ENCODE measurements at places on chromosomes 3 and 15. TPM values are rescaled to one million over a fixed set of nuclear protein-coding genes. Genes with fewer than 3 reads are reported as not detected.

The EOMES gene
- not detected for total RNA-seq

DNA sequence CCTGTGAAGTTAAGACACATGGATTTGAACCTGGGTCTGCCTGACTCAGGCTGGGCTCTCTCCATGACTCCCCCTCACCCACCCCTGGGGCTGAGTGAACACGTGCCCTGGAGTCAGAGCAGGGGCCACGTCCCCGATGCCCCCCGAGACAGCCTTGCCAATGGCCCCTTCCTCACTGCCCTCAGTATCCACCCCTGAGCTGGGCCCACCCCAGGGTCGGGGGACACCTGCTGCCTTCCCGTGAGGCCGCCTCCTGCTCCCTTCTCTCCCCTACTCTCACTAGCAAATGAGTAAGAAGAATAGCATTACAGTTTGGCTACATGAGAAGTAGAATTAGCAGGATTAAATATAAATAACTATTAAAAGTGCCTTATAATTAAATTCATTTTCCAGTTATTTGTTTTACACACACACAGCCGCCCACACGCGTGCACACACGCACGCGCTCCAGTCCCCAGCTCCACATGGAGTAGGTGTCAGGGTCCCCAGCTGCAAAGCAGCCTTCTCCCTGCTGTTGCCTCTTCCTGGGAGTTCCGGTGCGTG is 117.4 kb upstream of the LINGO1 start:
- DNase-seq = no peak

DNA sequence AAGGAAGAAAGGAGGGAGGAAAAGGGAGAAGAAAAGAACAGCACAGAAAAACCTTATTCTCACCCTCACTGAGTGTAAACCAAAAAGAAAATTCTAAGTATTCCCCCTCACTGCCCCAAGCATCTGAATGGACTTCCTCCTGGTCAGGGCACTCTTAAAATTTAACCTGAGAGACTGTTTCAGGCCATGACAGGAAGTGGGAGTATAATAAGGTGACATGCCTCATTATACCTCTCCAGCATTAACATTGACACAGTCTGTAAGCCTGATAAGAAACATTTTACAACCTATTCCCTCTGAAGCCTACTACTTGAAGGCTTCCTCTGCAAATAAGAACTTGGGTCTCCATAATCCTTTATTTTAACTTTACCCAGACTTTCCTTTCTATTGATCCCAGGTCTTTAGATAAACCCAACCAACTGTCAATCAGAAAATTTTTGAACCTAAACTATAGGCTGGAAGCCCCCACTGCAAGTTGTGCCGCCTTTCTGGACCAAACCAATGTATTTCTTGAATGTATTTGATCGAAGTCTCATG is 41.7 kb downstream of the SLCO2A1 start:
- no peak for DNase-seq

DNA sequence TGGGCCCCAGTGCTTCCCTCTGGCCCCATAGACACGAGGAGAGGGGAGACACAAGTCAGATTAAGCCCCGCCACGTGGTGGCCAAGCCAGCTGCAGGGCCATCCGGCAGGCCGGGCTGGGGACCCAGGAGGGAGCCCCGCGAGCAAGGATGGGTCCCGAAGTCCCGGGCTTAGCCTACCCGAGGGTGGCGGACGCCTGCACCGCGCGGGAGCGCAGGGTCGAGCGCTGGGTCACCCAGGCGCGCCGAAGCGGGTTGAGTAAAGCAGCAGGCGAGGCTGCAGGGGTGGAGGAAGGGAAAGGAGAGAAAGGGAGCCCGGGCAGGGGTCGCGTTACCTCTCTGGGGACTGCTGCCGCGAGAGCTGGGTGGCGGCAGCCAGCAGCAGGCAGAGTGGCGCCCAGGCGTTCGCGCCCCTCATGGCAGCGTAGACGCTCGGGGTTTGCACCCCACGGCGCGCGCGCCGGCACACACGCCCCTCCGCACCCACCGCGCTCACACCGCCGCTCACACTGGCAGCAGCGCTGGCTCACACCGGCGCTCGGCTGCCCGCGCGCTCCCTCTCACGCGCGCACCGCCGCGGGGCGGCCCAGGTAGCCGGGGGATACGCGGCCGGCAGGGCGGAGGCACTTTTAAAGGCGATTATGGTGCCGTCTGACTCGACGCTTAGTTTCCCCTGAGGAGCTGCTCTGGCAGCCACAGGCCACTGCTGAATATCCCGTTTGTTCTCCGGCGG is at the start of gene PCOLCE2:
Gene PCOLCE2, minus strand, starts transcription at position 603 of the 731 bp plus-strand sequence. Its CDS starts 187 bp downstream, at position 416.
- no peak for DNase-seq

The FILIP1L gene
- 24.1 TPM for total RNA-seq
